Stimulated activated CD4-positive, alpha-beta T cell treated with anti-CD3 and anti-CD28 coated beads, Interleukin-4, amount 100 ng/mL, for 1 hour (primary cell): ENCODE measurements at places on chromosomes 16 and 17.

DNA sequence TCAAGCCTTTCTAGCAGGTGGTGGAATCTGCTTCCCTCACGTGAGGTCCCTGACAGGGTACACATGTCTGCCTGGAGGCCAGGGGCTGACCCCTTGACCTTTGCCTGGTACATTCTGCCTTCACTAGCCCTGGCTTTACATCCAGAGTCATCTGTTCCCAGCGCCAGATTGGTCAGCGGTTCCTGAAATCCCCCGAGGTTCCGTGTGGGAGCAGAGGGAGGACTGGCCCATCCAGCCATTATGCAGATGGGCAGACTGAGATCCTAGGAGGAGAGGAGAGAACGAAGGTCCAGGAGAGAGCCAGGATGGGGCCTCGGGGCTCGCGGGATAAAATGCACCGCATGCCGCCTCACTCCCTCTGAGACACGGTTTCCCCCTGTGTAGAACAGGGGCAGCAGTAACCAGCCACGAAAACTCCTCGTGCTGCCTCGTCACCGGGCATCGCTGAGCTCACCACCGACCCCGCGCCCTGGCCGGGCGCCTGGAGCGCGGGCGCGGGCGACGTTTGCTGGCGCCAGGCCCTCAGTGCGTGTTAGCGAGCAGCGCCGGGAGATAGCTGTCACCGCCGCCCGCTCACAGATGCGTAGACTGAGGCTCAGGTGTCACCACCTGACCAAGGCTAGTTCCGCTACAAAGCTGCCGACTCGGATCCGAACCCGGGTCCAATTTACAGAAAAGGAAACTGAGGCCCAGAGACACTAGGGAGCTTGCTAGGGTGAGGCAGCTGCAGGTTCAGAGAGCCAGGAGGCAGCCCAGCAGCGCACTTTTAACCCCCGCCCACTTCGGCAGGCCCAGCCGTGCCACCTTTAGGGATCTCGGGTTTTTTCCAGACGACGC, 811 bp upstream of the MAP2K3 start:
- DNase-seq, result no peak

DNA sequence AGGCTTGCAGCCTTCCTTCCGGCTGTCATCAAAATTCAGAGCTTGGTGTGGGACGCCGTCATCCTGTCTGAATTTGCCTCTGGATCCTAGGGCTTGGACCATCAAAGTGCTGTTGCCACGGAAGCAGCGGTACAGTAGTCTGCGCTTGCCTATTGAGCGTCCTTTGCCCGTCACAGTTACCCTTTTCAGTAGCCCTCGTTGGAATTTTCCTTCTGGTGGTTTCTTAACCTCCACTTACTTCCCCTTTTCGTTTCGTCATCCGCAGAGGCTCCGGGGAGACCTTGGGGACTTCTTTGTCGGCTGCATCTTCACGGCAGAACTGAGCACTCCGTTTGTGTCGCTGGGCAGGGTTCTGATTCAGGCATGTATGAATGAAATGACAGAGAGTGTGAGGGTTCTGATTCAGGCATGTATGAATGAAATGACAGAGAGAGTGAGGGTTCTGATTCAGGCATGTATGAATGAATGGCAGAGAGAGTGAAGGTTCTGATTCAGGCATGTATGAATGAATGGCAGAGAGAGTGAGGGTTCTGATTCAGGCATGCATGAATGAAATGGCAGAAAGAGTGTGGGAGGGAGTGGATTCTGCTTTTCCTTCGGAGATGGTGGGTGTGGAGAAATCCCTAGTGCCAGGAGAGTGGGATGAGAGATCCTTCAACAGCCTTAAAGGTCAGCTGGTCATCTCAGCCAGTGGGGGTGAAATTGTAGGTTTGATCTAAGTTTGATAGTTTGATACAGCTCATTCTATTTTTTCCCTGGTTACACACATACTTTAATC, 8.0 kb downstream of the TLCD3A start:
- peak; percentile 9 for DNase-seq

GRCh38 chr17:75810216-75810615, 25.6 kb downstream of the UNK start:
- no peak for DNase-seq

DNA sequence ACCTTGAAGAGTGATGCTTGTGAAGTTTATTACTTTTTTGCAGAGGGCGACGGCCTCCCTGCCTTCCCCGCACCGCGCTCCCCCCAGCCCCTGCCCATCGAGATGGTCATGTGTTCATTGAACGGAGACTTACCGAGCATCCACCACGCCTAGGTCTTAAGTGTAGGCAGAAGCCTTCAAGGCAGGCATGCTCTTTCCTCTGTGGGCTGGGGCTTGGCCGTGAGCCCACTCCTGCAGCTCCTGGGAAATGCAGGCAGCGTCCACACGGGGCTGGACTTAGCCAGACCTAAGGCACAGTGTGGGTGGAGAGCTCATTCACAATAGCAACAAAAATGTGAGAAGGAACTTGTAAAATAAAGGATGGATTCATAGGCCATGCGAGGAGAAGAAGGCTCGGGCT, 19.2 kb downstream of the RNF213 start:
- no peak for DNase-seq

- no peak for DNase-seq
Measured at GRCh38 chr17:17321356-17322025, 18.3 kb downstream of the NT5M start.

GRCh38 chr16:1454561-1454960, 10.2 kb upstream of the CCDC154 start:
- no peak for DNase-seq

- no peak for DNase-seq
Measured at GRCh38 chr16:71339236-71340171, 19.0 kb upstream of the CALB2 start.

- peak; percentile 18 for DNase-seq
Measured at GRCh38 chr16:28491230-28491969, 474 bp downstream of the CLN3 start.

DNA sequence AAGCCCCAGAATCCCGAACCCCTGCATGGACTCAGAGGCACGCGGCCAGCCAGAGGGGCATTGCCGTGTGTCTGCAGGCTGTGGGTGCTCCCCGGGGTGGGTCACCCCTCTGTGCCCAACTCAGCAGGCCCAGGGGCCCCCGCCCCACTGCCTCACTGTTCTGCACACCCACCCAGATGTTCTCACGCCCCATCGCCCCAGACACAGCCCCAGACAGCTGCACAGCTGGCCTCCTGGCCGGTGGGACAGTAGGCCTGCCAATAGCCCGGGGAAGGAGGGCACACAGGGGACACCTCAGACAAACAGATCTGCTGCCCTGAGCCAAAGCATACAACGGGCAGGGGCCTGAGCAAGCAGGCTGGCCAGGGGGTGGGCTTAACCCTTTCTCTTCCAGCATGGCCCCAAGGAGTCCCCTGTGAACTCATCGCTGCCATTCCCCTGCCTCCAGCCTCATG, 27.6 kb upstream of the NXPH3 start:
- no peak for DNase-seq

DNA sequence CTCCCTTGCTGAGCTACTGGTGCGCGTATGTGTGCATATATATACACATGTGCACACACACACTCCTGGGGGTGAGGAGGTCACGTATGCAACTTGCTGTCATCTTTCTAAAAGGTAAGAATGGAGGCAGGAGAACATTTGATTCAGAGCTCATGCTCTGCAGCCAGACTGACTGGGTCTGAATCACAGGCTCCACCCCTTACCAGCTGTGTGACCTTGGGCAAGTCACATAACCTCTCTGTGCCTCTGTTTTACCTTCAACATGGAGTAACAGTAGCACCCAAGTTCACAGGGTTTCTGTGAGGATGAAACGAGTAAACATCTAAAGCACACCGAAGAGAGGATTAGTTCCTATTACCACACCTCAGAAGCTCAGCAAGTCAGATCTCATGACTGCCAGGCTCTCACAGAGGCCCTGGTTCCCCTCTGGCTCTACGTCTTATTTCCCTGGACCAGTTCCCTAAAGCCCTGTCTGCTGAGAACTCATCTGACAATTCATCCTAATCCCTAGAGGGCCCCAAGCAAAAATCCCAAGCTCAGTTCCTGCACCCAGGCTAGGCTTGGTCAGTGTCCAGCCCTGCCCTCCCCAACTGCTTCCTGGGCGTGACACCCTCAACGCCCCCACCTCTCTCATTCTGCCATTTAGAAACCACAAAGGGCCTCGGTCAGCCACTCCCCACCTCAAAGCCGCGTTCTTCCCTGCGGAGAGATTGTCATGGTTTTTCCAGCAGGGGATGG, 28.7 kb downstream of the ABR start:
- DNase-seq, result no peak

GRCh38 chr16:50880926-50881325, 139.0 kb downstream of the CYLD start:
- no peak for DNase-seq

DNA sequence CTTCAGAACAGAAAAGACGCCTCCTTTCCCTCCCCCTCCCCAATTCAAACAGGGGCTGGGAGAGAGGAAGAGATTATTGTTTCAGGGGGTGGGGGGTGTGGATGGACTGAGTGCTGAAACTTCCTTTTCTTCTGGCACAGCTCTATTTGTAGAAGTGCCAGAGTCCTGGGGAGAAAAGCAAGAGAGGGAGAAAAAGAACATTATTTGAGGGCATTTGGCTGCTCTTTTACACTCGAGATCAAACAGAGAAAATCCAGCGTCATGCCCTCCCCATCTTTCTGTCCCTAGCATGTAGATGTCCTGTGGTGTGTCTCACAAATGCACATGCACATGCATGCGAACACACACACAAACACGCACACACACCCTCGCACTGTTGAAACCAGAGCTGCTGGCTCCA, 13.0 kb downstream of the ARL4D start:
- no peak for DNase-seq

- DNase-seq, result no peak
Measured at GRCh38 chr16:81678326-81679095, 100.6 kb upstream of the PLCG2 start.

DNA sequence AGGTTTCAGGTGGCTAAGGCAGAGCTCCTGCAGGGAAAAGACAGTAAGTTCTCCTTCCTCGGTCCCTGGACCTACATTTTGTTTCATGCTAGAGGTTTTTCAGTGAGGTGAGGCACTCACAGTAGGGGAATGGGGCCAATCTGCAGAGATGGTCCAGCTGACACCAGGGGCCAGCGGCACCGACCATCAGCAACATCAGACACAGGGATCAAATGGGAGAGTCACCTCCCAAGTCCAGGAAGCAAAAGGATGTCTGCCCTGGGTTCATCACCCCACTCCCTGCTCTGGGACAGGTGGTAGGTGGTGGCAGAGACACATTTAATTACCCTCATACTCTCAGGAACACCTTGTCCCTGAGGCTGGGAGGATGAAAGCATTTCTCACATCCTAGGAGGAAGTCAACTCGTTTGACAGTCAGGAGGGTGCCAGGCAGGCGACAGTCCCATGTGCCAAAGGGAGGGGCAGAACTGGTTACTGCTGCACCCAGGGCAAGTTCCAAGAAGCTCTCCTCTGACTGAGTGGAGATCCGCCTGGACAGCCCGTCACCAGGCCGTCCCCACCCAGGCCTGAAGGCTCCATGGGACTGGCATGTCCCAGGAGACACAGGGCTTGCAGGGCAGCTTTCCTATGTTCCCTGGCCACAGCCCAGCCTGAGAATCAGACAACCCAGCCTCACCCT, 19.2 kb downstream of the ATP6V0D1 start:
- no peak for DNase-seq

- no peak for DNase-seq
Measured at GRCh38 chr17:39123627-39124026, 27.8 kb downstream of the PLXDC1 start.

DNA sequence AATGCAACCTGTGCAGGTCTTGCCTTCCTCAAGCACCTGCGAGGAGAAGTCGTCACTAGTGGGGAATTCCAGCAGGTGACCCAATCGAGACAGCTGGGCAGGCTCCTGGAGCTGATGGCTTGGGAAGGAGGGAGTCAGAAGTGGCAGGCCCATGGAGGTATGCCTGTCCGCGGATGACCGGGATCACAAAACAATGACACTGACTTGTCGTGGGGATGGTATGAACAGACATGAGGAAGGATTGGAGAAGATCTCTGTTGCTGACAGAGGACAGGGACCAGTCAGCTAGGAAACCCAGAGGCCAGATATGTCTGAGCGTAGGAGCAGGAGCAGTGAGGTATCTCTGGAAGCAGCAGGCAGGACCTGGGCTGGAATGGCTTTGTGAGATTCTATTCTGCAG, 233.3 kb downstream of the SOX9 start:
- no peak for DNase-seq

DNA sequence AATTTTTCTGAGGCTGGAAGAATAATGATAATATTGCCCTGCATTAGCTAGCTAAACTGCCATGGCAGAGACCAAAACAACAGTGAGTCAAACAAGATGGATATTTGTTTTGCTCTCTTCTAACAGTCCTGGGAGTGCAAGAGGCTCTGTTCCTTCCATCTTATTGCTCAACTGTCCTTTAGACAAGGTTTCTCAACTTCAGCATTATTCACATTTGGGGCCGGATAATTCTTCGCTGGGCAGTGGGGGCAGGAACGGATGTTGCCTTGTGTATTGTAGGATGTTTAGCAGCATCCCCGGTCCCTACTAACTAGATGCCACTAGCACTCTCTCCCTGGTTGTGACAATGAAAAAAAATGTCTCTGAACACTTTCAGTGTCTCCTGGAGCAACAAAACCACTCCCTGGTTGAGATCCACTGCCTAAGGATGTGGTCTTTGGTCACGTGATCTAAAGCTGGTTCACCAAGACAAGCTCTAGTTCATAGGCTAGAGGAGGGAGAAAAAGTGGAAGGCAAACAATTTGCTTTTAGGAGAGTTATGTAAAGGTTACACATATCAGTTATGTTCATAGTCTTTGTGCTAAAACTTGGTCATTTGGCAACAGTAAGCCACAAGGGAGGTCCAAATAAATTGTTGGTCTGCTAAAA, 144.4 kb downstream of the PCTP start:
- DNase-seq, result no peak

DNA sequence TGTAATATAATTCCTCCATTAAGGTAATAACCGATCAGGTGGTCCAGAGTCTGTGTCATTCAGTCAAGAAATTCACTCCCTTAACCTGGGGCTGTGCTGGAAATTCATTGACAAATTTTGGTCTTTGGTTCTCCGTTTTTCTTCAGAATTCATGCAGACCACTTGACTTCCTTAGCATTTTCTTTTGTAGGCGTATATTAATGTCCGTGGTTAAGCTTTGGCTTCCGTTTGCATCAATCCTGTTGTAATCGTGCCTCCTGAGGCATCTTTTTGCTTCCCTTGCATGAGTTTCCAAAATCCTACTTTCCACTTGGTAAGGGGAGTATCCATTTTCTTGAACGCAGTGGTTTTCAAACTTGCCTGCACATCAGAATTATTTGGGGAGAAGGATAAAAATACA, 9.0 kb downstream of the LRRC37B start:
- no peak for DNase-seq
